ENCODE measurements at places on chromosomes 3 and 15.

DNA sequence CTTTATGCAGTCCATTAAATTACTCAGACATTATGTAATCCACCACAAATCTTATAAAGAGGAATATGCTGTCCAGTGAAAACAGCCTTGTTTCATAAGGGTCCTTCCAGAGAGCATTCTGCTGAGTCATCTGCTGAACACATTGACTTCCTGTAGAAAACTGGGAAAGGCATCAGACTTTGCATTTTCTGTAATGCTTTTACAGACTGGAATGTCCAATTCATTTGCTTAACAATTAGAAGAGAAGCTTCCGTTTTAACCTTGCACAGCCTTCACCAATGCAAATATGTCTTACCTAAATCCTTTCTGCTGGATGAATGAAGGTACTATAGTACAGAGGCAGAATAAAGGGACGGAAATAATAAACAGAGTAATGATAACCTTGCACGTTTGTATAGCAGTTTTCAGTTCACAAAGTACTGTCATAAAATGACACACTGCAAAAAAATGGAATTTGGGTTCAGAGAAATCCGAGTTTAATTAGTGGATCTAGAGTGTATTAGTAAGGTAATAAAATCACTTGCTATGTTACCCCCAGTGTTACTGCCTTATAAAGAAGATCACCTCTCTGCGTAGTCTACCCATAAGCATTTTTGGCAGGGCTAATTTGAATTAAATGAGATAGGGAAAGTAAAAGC lies 301.5 kb downstream of the PYDC2 start:
- DNase-seq: peak; percentile 58

DNA sequence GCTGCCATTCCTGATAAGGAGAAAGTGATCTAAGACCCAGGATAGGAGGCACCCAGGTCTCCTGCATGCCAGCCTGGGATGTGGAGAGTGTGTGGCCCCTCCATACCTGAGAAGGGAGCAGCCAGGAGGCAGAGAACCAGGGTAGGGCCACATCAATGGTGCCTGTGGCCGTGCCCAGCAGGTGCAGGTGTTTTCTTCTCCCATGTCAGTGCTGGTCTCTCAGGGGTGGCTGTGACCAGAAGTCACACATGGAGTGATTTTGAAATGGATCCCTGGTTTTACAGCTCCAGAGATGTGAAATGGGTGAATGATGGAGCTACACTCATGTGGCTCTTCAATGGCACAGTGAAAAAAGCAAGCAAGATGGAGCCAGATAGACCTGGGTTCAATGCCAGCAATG lies 3.3 kb upstream of the ISL2 start:
- no peak for DNase-seq

- DNase-seq: peak; percentile 70
These were observed 11.4 kb downstream of the C15orf40 start for GRCh38 chr15:82999905-83000671.

- DNase-seq: peak; percentile 91
These were observed 8.2 kb downstream of the SLC6A6 start for GRCh38 chr3:14410503-14411165.

GRCh38 chr15:88680241-88681001 lies 41.6 kb downstream of the ISG20 start:
- no peak for DNase-seq

- no peak for DNase-seq
These were observed 16.9 kb upstream of the RBPMS2 start for GRCh38 chr15:64792282-64792681.

DNA sequence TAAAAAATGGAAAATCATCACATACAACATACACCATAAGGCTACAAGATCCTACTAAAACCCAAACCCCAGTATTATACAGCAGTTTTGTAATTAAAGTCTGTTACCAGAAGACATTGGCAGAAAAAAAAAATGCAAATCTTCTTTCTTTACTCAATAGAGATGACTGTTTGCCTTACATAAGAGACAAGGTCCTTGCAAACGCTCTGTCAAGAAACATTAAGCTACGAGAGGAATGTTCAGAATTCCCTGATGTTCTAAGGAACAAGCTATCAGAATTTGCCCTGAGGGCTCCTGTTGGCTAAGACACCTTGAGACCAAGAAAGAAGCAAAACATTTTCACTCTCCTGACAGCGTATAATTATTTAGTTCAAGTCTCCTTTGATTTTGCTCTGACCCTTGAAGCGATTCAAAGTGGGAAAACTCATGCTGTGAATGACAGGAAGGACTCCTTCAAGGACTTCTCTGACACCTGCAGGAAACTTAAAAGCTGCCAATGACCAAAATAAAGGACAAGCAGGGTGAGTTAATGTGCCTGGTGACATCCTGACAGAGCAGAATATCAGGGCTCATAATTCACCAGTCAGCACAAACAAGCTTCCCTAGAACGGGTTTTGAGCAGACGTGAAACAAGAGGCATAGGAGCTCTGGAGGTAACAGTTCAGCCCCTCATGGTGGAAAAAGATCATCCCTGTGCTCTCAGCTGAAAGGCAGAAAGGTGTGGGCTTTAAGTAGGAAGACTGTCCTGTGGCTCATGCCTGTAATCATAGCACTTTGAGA lies 2.5 kb downstream of the SCAMP2 start:
- peak; percentile 22 for DNase-seq

All from AG10803 (cell line).